Effector CD8-positive, alpha-beta T cell (primary cell): ENCODE measurements at places on chromosomes 3 and 15.

DNA sequence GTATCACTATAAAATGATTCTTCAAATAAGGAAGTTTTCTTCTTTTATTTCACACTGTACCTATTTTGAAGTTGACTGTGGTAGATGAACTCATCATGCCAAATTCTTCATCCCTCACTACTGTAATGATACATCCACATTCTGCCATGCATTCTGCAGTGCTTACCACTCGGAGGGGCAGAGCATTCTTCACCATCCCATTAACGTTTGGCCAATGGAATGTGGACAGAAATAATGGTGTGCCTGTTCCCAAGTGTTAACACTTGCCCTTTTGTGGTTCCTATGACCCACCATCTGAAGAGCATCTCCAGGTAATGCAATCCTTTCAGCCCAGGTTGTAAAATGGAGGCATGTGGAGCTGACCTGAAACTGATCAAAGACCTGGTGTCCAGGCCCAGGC lies 18.6 kb downstream of the GOLIM4 start:
- DNase-seq = no peak

GRCh38 chr15:28961391-28961790 lies 75.6 kb downstream of the APBA2 start:
- no peak for DNase-seq

DNA sequence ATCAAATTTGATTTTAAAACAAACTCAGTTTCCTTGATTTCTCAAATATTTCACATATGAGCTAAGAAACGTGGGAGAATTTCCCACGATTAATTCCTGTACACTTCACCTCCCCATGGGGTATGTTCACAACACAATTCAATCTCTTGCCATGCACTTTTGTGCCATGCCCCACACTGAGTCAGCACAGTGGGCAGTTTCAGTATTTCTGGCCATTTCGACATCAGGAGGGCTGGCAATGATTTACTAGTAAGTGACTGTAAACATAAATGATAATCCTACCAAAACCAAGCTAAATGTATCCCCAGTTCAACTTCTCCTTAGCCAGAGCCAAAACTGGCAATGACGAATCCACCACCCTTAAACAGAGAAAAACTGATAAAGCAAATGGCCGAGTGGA lies 293.6 kb downstream of the FGF12 start:
- DNase-seq = no peak

GRCh38 chr3:185335799-185336198 lies 27.1 kb upstream of the MAP3K13 start:
- DNase-seq = no peak

DNA sequence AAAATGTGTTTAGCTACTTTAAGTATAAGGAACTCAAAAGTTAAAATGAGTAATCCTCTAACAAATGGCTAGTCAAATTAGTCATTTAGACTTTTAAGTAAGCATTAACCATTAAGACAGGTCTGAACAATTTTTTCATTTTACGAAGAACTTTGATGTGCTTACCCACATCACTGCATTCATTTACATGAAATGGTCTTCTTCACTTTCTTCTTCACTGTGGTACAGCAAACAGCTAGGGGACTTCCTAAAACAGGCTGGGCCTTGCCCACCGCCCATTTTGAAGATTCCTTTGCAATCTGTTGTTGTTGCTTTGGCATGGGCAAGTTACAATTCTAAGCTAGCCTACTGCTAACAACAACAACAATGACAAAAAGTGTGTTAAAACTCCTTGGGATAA lies 67.4 kb downstream of the CBLB start:
- DNase-seq = no peak

GRCh38 chr3:129650256-129650872 lies 43.9 kb upstream of the PLXND1 start:
- peak; percentile 30 for DNase-seq

- DNase-seq = no peak
Observed at GRCh38 chr15:84894736-84895425, 10.4 kb downstream of the SLC28A1 start.

GRCh38 chr3:37741644-37742043 lies 120.0 kb upstream of the CTDSPL start:
- no peak for DNase-seq

GRCh38 chr3:142888099-142888480 lies 793 bp downstream of the PCOLCE2 start:
- DNase-seq = no peak

DNA sequence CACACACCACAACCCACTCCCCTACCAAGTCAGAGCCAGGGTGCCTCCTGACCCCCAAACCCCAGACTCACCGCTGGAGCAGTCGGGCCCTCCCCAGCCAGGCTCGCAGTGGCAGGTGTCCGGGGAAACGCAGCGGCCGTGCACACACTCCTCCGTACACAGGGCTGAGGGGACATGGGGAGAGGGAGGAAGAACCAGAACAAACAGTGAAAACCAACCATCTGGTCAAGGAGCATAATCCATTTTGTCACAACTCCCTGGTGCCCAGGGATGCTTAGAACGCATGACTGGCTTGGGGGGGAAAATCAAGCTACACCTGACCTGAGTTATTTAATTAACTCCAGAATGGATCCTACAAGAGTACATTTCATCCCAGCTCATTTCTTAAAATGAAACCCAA lies 159.2 kb downstream of the MEGF11 start:
- no peak for DNase-seq

- DNase-seq = no peak
Observed at GRCh38 chr3:171372694-171373093, 87.5 kb downstream of the TNIK start.

DNA sequence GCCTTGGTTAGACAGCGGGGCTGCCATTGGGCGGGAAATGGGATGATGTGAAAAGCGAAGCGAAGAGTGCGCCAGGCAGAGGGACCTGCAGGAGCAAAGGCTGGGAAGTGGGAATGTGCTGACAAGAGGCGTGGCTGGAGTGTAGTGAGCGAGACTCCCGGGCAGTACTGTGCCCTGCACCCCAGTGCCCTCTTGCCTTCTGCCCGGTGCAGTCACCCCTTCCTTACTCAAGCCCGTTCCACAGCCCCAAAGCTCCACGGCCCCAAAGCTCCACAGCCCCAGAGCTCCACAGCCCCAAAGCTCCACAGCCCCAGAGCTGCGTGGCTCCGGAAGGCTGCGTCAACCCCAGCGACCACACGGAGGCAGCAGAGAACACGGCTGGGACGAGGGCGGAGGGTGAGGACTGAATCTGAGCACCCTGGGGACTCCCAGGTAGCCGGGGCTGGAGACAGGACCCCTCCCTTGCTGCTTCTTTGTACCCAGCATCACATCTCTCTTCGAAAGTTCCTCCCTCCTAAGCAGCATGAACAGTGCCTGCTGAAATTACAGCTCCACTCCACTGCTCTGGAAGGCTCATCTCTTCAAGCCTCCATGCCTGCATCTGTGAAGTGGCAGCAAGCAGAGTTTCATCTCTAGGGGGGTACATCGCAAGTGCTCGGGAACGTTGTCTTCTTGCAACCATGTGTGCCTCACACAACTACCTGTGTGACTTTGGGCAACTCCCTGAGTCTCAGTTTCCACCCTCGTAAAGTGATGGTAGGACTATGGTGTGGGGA lies 108.9 kb downstream of the FBLN2 start:
- DNase-seq = peak; percentile 45

DNA sequence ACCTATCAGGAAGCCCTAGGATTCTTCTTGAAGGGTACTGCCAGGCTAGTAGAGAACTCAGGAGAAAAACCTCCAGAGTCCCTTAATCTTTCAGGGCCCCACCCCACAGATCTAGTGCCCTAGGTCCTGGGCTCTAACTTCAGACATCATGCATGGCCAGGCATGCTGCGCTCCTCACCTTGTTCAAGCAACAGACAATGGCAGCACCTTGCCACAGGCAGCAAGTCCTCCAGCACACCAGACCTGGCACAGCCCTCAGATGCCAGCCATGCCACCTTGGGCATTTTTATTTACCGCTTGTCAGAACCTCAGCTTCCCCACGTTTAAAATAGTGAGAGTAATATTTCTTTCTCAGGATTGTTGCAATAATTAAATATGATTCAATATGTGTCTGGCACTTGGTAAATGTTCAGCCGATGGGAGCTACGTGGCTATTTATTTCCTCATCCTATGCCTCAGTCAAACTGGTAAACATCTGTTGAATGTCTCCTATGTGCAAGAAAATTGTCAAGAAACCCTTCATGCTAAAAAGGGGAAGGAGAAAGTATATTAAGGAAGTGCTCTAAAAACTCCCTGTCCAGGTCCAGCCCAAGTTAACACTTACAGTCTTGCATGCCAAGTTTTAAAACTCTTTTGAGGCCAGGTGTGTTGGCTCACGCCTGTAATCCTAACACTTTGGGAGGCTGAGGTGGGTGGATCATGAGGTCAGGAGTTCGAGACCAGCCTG lies 14.5 kb upstream of the CCR1 start:
- DNase-seq = no peak

DNA sequence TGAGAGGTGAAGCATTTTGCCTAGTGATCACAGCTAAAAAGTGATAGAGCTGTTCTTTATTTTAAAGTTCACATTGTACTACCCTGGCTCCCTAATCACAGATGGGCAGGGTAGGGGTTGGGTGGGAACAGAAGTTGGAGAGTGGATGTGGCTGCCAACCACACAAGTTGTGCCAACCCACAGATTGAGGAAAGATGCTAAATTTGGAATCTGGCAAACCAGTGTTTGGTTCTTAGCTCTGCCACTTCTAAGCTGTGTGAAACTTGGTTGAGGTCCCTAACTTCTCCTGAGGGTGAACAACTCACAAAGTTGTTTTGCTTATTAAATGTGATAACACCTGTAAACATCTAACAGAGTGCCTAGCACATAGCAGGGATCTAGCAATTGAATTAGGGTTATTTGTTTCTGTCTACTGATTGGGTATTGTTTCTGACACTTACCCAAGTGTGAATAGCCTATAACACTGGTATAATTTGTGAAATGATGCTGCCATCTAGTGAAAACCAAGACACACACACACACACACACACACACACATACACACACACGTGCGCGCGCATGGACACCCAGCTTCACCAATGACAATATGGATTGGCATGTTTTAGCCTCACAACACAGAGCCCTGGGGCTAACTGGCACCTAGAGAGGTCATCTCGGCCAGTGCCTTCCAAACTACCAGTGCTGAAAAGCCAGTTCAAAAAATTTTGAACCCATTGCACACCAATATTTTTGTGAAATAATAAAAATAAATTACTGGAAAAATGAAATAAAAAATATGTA lies 25.3 kb downstream of the ADGRG7 start:
- DNase-seq = no peak

GRCh38 chr3:40973141-40973540 lies 226.2 kb upstream of the CTNNB1 start:
- DNase-seq = no peak

- DNase-seq = no peak
Observed at GRCh38 chr15:83064859-83065258, 2.2 kb downstream of the BTBD1 start.

- no peak for DNase-seq
Observed at GRCh38 chr3:79427081-79427480, 340.7 kb downstream of the ROBO1 start.

DNA sequence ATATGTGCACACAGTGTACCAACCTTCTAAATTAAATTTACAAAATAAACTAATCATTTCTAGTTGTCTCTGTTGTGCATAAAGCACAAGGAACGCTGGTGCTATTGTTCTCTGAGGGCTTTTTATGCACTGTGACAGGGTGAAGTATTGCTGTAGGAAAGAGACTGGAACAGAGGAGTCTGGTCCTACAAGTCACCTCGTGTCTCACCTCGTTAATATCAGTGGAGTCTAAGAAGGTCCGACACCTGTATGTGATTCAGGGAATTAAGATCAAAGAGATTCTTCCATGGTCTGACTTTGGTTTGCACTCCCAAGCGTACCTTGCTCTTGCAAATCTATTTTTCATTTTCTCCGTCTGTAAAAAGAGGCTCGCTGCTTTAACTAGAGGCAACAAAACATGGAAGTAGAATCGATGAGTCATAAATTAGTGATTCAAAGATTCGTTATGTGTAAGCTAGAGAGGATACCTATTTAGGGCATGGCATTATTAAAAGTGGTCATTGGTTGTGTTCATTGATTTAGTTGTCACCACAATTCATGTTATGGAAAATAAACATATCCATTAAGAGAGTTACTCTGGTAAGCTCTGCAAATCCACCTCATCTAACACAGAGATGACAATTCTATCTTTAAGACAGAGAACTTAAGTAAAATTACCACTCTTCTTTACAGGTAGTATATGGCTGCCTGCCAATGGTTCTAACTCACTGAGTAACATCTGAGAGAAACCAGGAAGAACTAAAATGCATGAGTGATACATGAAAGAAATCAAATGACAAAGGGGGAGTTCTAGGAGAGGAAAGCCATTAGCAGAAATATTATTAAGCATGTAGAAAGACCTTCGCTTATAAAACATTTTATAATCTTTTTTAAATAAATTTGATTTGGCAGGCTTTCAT lies 219.4 kb upstream of the GBE1 start:
- DNase-seq = no peak

GRCh38 chr3:61537366-61537765 lies 24.0 kb upstream of the PTPRG start:
- no peak for DNase-seq

- DNase-seq = no peak
Observed at GRCh38 chr3:146189519-146190173, 28.7 kb upstream of the PLOD2 start.
